ENCODE measurements at places on chromosomes 12 and 14.

- no peak for DNase-seq
Measured at GRCh38 chr14:71324767-71325272, 417.6 kb downstream of the PCNX1 start.

GRCh38 chr14:80764496-80764895 is 177.0 kb downstream of the CEP128 start:
- DNase-seq, result no peak

DNA sequence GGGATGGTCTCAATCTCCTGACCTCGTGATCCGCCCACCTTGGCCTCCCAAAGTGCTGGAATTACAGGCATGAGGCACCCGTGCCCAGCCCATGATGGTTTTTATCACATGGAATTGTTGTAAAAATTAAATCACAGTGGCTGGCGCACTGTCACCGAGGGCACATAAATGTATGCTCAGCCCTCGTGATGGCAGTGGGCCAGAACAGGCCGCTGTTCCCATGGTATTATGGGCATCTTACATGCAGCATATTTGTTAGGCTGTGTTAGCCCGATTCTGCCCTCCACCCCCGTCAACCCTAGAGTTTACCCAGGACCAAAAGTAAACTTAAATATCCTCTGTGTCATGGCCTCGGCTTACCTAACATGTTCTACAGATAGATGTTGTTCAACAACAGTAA is 48.6 kb downstream of the GPR68 start:
- DNase-seq, result no peak

DNA sequence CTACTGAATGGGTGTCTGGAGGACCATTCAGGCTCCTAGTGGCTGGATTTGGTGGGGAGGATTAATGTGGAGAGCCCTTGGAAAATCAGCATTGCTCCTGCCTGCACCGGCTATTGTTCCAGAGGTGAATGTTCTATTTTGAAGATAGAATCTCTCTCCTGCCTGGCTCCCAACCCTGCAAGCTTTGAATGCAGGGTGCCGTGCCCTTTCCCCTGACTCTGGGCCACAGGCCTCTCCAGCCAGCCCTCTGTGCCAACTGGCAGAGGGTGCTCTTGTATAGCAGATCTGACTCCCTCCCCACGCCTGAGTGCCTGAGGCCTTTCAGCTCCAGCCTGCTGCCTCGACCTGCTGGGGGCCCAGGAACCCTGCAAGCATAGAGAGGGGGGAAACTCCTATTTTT is 106.8 kb downstream of the TMEM260 start:
- DNase-seq, result no peak

DNA sequence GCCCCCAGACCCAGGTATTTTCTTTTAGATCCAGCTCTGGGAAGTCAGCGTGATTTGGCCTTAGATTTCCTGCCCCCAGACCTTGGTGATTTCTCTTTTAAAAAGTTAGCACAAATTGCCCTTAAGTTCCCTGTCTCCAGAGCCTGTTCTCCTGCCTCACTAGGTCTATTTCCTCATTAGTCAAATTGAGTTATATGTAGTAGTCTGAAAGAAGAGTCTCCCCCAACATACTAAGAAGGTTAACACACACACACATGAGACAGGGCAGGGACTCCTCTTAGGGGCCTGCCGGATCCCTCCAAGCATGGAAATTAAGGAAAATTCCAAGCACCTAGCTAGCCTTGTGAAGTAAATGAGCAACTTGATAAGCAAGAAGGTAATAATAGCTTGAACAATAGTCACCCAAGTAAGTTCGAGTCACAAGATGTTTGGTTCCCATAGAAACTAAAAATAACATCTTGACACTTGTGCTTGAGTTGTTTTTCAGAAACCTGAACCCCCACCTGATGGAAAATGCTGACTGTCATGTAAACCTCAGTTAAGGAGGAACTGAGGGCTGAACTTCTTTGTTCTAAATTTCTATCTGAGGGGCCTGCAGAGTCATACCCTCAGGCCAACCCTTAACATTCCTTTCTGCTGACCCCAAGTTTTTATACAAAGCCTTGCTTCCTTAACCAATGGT is 51.6 kb downstream of the CAND1 start:
- DNase-seq, result no peak

GRCh38 chr12:130497321-130497720 is 159.6 kb downstream of the PIWIL1 start:
- DNase-seq, result no peak

GRCh38 chr12:75944905-75945432 is 86.6 kb downstream of the PHLDA1 start:
- DNase-seq, result no peak

- no peak for DNase-seq
Measured at GRCh38 chr12:120366341-120366705, 2.6 kb downstream of the MSI1 start.

DNA sequence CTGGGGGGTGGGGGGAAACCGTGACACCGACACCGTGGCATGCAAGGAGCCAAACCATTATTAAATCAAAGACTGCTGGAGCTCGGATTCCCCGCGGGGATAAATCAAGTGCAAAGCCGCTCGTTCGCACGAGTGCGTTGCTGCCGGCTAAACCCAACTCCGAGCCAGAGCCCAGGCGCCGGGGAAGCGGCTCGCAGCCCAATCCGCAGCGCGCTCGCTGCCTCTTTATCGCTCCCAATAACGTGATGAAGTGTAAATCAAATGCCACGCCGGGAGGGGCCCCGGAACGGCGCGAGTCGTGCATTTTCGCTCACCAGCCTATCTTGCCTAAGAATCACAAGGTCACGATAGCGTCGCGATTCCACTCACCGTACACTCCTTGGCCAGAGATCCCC is 1.3 kb downstream of the MDGA2 start:
- no peak for DNase-seq

DNA sequence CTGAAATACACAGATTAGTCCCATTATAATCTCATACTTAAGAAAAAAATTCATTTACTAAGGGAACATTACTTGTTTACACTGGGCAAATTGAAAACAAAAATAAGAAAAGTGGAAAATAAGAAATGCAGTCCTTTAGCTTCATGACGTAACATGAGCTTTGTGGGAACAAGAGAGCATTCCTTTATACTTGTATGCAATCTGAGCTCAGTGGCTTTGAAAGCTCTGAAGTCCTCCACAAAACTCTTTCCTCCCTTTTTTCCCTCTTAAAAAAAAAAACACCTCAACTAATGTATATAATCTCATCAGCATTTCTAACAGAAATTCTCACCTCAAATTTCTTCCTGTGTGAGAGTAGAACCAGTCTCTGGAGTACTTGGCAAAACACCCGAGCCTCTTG is 76.9 kb upstream of the OTX2 start:
- no peak for DNase-seq

DNA sequence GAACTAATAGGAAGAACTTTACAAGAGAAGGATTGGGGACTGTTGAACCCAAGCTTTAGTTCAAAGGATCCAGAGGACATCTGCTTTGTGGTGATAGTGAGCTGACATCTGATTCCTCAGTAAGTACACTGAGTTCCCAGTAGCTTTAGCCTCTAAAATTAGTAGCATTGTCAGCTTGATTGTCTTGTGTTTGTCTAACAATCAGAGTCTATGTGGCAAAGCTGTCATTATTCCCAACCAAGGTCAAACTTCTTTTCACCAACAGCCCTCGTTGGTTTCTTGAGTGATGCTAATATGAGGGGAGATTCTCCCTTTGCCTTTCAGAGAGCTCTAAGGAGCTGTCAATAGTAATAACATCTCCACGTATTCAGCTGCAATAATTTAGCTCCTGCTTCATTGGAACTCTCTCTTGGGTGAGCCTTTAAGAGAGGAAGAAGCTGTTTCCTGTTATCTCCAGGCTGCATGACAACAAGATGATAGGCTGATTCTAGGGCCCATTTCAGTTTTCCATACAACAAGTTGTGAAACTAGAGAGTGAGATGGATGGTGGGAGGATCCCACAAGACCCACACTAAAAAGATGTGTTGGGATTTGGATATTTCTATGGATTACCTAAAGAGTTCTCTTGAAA is 46.7 kb downstream of the TGFB3 start:
- DNase-seq, result no peak

DNA sequence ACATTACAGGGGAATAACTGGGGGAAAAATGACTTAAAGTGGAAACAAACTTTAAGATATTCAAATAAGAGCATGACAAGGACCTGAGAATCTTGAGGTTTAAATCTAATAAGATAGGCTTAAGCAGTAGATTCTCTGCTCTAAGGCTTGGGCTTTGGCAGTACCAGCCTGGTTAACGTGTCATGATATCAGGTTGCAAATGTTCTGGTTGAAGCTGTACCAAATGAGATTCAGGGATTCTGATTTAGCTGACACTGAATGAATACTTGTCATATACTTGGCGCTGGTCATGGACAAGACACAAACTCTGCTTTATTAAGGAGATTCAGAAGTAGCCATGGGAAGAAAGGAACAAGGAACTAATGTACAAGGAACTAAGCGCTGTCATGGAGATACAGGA is 6.1 kb downstream of the TCP11L2 start:
- no peak for DNase-seq

- DNase-seq, result no peak
Measured at GRCh38 chr14:95885278-95885677, 8.6 kb downstream of the TUNAR start.

- no peak for DNase-seq
Measured at GRCh38 chr12:107223821-107224220, 130.5 kb upstream of the CRY1 start.

GRCh38 chr12:4813741-4814140 is 93.5 kb downstream of the GALNT8 start:
- no peak for DNase-seq

DNA sequence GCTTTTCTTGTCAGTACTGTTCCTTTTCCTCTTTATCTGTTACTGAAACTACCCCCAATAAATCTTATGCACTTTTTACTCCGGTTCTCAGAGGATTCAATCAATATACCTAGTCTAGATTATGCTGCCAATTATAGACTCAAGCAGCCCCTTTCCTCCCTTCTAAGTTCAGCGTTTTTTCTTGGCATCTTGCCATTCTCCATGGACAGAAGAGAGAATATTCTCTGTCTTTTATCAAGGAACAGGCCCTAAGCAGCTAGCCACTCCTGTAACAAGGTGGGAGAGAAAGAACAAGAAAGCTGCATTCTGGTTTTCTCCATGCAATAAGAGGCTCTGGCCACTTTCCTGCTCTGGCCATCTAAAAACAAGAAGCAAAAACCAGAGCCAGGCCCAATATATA is 263.0 kb upstream of the ALG10 start:
- DNase-seq, result no peak

DNA sequence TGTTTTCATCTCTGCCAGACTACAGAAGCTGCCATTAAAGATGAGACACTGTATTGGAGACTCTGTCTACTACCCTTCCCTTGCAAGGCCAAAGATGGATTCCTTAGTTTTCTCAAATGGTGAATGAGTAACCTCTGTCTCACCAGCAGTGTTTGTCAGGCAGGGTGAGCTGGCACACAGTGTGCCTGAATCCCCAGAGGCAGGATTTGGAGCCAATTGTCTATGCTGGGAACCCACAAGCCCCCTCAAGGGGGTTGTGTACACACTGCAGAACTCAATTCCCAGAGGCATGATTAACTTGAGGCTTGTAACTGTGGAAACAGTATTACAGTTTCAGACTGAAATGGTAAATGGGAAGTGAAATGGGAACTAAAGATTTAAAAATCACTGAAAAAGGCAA is 136.8 kb upstream of the PTPRB start:
- no peak for DNase-seq

- DNase-seq, result no peak
Measured at GRCh38 chr12:112965643-112966042, 12.7 kb upstream of the OAS2 start.

DNA sequence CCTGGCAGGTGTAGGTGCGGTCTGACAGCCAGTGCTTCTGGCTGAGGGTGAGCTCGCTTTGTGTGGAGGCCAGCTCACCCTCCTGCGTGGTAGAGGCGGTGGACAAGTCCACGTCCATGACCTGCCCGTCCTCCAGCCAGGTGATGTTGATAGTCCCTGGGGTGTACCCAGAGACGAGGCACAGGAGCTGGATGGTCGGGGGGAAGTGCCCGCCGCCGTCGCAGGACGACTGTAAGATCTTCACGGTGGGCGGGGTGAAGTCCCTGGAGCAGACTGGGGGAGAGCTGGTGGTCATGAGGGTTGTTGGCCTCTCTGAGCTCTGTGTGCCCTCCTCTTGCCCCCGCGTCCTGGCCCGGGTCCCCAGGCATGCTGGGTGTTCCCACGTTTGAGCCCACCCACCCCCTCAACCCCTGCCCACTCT is 74.6 kb downstream of the TMEM121 start:
- DNase-seq, result no peak

DNA sequence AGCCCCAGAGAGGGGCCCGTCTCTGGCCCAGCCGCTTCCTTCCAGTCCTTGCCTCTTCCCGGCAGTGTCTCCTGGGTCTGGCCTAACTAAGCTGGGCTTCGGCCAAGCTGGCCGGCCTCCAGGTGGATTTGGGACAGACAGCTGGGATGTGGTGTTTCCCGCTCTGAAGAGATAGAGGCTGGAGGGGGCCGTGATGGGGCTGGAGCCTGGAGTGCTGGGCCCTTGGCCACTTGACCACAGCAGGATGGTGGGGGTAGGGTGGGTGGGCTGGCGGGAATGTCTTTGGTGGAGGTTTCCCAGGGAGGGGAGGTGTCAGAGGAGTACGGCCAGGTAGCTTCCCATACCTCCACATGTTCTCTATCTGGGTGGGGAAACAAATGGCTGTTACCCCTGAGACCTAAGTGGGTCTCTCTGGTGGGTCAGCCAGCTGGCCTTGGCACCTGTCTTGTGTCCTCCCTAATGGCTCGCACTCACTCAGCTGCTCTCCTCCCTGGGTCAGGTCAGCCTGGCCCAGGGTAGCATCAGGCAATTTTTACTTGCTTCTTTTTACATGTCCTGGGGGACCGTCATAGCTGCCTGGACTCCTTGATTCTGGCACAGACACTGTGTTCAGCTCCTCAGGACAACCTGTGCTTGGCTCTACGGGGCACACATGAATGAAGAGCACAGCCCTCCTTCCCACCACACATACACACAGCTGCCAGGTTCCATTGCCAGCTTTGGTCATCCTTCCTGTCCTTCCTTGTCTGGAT is 19.8 kb upstream of the PGF start:
- no peak for DNase-seq

- no peak for DNase-seq
Measured at GRCh38 chr12:109718390-109718789, 4.8 kb downstream of the FAM222A start.

GRCh38 chr12:4251216-4251891 is 22.2 kb upstream of the CCND2 start:
- no peak for DNase-seq

- no peak for DNase-seq
Measured at GRCh38 chr12:49972641-49973360, at the start of gene AQP6. Gene AQP6 (plus strand): TSS chr12:49972947. CDS start chr12:49973174, 227 bp downstream.

- DNase-seq, result no peak
Measured at GRCh38 chr12:20463913-20464524, 95.7 kb downstream of the PDE3A start.

- no peak for DNase-seq
Measured at GRCh38 chr12:48978741-48979601, 849 bp downstream of the WNT1 start.

GRCh38 chr12:51961834-51962233 is 10.3 kb downstream of the ACVR1B start:
- DNase-seq, result no peak

All from thoracic aorta (tissue), 2 donors.